Tongue (tissue), 3 donors: ENCODE measurements at places on chromosomes 1 and 21. TPM values are rescaled to one million over a fixed set of nuclear protein-coding genes. Genes with fewer than 3 reads are reported as not detected.

DNA sequence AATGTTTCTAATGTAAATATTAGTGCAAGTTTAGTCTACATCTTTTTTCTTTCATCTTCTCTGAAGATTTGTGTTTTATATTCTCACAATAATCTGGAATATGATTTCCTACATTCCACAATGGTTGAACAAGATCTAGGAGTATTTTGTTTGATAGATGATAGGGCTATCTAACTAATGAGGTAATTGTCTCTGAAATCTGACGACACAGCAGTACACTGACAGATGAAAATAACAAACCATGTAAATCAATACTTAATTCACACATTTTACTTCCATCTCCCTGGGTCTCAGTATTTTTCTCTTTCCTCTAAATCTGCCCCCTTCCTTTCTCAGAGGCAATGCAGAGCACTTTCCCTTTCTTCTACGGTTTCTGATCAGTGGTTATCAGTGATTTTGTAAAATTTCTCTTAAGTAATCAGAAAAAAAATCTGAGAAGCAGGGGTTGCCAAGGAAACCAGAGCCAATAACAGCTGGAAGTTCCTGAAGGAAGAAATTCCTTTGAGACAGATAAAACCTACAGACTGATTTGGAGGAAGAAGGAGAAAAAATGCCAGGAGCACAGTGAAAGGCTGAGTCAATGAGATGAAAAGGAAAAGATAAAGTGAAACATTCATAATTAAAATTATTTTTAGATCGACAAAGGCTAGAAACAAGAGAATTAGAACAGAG lies 7.3 kb upstream of the ANKRD13C start:
- DNase-seq, result no peak

LAX1 gene
- not detected for total RNA-seq

- DNase-seq, result no peak
Measured at GRCh38 chr1:19009882-19010321, 53.4 kb upstream of the IFFO2 start.

DNAJC28 gene
- 2.8 TPM for total RNA-seq

- DNase-seq, result peak; percentile 21
Measured at GRCh38 chr1:6098303-6099215, 52.9 kb downstream of the KCNAB2 start.

GRCh38 chr1:31574749-31575368 lies 1.5 kb upstream of the TINAGL1 start:
- no peak for DNase-seq

DNA sequence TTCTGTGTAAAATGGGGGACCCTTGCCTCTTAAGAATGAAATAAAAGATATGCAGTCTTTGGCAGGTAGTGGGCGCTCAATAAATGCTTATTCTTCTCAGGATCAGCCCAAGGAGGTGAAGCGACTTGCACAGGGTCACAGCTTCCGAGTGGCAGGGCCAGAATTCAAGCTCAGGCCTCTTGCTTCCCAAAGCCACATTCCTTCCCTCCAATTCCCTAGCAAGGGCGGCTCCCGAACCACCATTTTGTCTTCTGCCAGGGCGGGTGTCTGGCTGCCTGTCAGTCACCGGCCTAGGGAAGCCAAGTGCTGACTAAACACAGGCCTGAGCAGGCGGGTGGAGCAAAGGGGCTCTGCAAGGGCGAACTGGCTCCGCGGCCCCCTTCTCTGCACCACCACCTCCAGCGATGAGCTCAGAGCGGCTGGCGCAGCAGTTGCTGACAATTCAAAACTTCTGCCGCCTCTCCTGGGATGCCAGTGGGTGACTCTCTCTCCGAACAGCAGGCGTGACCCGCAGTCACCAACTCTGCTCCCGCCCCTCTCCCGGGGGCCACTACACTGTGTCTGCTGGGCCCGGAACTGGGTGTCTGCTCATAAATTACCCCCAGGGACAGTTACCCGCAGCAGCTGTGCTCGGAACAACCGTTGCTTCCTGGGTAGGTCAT lies 10.8 kb downstream of the GPR3 start:
- DNase-seq, result peak; percentile 89

DNA sequence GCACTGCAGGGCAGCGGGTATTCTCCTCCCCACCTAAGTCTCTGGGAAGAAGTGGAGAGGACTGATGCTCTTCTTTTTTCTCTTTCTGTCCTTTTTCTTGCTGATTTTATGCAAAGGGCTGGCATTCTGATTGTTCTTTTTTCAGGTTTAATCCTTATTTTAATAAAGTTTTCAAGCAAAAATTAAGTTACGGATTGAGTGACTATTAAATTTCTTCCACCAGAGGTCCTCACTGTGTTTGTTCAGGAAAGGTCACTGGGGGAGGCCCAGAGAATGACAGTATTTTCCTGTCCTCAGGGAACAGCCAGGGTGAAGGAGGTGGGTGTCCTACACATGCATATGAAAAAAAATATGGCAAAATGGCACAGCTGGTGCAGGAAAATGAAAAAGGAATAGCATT lies 4.4 kb upstream of the ELF3 start:
- DNase-seq, result no peak

FLG2 gene
- total RNA-seq, result 0.21 TPM

GRCh38 chr21:43703035-43703880 lies 15.7 kb upstream of the PDXK start:
- peak; percentile 55 for DNase-seq

DNA sequence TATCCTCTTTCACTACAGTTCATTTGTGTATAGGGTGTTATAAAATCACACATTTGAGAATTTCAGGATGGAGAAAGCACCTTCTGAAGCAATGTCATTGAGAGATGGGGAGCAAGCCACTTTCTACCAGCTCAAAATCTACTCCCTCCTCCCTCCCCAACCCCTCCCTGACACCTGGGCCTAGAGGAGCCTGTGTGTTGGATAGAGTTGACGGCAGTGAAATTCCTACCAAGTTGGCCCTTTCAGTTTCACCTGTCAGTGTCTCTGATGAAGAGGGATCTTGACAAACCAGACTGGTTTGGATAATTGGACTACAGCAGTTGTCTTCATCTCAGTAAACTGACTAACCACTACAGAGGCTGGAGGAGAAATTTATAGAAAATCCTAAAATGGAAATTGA lies 125.0 kb upstream of the HOOK1 start:
- DNase-seq, result no peak

GRCh38 chr1:183735069-183735860 lies 69.7 kb upstream of the RGL1 start:
- no peak for DNase-seq

TFF2 gene
- total RNA-seq, result not detected

DNA sequence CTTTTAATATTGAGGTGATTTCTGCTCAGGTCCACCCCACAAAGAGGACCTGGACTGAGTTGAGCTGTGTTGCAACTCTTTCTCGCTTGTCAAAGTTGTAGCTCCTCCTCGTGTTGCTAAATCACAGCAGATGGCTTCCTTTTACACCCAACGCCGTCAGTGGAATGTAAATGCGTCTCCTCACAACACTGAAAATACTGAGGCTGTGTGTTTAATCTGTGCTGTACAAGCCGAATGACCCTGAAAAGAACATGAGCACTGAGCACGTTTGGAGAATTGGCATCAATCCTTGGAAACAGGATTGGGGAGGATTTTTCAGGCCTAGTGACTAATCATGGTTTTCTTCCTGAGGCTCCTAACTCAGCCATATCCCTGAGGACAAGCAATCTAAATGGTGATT lies 196.0 kb downstream of the CRB1 start:
- DNase-seq, result peak; percentile 85

- DNase-seq, result no peak
Measured at GRCh38 chr1:151476083-151476482, 16.8 kb upstream of the POGZ start.

GJA8 gene
- total RNA-seq, result not detected

DNA sequence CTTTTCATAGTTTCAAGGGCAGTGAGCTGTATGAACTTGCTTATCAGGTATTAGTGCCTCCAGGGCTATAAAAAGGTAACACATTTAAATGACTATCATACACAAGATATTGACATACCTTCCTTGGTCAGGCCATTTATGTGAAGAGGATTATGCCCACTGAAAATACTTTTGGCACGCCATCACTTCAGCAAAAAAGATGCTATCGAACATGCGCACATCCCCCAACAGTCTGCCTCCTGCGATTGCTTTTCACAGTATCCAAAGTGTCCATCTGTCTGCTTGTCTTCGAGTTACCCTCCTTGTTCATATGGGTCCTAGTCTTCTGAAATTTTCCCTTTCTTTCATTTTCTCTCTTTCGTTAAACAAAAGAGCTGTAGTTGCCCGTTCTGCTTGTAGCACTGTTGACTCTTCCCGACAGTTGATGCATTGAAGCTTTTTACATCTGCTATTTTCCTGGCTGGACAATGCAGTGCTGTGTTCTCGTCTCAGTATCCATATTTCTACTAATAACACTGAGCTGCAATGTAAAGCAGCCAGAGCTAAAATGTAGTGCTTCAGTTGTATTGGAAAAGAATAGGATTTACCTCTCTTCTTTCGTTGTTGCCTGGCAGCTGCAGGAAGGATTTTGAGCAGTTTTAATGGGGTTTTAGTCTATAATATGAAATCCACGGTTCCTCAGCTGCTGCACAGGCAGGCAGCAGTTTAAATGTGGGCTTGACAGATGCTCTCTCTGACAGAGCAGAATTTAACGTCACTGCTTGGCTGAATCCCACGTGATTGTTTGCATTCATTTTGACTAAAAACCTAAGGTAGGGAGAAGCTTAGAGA lies at the start of gene B3GALT2:
B3GALT2 (minus strand) TSS at position 713 of the 831 bp plus-strand sequence. CDS start 5,051 bp downstream, outside the sequence.
- DNase-seq, result peak; percentile 95

CDC14A gene
- 12.8 TPM for total RNA-seq

GRCh38 chr1:182962554-182963115 lies 9.7 kb upstream of the SHCBP1L start:
- DNase-seq, result peak; percentile 88

DNA sequence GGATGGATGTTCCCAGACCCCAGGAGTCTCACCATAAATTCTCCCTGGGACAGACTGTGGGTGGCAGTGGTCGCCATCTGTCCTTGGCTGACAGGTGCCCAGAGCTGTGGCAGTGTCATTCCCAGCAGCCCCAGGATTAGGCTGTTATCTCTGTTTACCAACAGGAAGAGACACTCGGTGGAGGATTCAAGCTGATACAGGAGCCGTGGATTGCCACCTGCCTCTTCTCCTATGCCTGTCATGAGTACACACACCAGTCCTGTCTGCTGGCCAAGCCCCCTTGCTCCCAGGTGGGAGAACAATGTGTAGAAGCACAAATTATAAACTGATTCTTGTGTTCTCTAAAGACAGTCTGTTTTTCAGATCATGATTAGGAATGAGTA lies 152.6 kb downstream of the ETS2 start:
- DNase-seq, result no peak

GRCh38 chr1:229385853-229386456 lies 43.1 kb upstream of the CCSAP start:
- no peak for DNase-seq
